SJSA1 (cell line): ENCODE measurements at places on chromosomes 16 and 17.
A peak's percentile ranks its signal among the peaks of the same experiment; 100 is the strongest.

DNA sequence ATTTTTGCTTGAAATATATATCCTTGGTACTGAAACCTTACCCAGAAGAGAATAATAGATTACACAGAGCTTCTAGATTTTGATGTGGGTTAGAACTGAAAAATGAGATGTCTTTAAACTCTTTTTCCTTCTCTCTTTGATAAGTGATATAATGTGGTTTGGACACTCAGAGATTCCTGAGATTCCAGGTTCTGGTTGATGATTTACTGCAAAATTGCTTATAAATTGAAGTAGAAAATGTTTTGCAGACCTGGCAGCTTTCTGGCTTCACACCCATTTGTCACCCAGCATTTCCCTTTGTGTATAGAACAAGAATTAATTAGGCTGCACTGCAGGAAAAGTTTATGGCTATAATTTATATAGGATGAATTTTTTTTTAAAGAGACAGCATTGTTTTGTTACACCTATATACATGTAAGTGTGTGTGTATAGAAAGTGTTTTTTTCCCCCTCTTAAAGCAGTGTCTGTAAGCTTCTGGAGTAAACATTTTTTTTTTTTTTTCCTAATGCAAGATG is 23.5 kb downstream of the AATF start:
- DNase-seq, result no peak

DNA sequence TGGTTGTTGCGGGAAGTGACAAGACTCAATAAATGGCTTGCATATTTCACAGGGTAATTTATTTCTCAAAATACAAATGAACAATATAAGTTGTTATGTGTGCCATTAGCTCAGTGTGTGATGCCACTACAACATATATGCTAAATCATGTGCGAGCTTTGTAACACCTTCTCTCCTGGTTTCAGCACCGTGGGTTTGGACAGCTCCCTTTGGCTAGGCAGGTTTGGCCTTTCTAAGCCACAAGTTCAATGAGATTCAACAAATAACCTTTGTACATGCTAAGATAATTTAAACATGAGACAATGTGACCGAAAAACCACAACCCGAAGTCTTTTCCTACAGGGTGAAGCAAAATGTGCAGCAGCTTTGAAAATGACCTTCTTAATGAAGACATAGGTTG is 563.9 kb downstream of the TMEM114 start:
- DNase-seq, result no peak

DNA sequence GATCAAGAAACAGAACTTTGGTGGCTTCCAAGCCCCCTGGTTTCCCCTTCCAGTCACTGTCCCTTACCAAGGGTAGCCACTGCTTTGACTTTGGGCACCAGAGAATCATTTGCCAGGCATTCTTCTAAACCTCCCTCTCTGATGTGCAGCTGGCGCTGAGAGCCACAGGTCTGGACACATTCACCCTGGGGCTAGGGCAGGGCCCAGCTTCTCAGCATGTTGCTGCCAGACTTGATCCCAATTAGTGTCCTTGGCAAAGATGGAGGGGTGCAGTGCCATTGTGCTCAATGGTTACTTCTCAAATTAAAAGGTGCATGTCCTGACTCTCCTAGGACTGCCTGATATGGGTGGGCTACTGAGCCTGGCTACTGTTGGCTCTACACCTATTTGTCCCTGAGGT is 7.6 kb upstream of the SLC47A2 start:
- DNase-seq, result no peak

- peak; percentile 68 for DNase-seq
Measured at GRCh38 chr16:66357523-66357928, 9.0 kb upstream of the CDH5 start.

DNA sequence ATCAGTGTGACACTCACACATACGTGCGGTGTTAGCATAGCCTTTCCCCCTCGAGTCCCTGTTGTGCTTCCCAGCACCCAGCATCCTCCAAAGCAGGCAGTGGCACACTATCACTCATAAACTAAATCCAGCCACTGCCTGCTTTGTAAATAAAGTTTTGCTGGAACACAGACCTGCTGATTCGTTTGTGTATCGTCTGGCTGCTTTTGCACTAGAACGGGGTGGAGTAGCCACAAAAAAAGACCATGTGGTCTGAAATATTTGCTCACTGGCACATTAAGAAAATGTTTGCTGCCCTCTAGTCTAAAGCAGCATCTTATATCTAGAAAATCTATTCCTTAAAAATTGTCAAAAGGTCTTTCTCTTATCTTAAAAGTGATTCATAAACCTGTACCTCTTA is 341.2 kb upstream of the ZFHX3 start:
- DNase-seq, result no peak

- DNase-seq, result peak; percentile 69
Measured at GRCh38 chr16:85393674-85394451, 219.3 kb upstream of the GSE1 start.

- DNase-seq, result no peak
Measured at GRCh38 chr16:12527071-12527470, 276.6 kb downstream of the CPPED1 start.

- DNase-seq, result no peak
Measured at GRCh38 chr17:63082952-63083351, 116.9 kb downstream of the TANC2 start.

- peak; percentile 77 for DNase-seq
Measured at GRCh38 chr17:40648384-40648968, 858 bp upstream of the SMARCE1 start.

DNA sequence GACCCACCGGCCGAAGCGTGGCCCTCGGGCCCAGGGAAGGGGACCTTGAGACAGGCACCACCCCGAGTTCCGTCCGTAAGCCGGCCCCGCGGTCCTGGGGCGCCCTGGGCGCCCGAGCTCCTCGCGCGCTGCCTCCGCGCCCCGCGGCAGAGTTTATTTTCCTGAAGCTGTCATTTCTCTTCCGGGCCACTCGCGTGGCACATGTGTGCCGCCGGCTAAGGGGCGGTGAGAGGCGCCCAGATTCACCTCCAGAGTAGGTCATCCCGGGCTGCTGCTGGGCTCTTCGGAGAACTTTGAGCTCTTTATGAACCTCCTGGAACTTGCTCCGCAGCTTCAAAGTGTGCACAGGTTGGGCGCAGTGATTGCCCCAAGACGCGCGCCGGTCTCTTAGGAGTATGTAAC is 489 bp downstream of the ZC3H18 start:
- no peak for DNase-seq

GRCh38 chr17:27449541-27449940 is 6.7 kb upstream of the KSR1 start:
- DNase-seq, result no peak

- DNase-seq, result no peak
Measured at GRCh38 chr17:50660042-50660886, 25.6 kb downstream of the ABCC3 start.

DNA sequence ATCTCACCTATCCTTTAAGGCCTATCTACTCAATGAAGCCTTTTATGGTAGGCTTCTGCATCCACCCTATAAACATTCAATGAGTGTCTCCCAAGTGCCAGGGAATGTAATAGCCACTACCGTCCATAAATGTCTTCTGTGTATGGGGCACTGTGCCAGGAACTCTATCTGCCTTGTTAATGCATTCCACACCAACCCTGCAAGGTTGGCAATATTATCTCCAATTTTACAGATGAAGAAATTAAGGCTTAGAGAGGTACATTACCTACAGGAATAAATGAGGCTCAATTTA is 20.0 kb downstream of the MAP3K14 start:
- no peak for DNase-seq

GRCh38 chr16:47851146-47851545 is 304.6 kb downstream of the ABCC12 start:
- DNase-seq, result no peak

DNA sequence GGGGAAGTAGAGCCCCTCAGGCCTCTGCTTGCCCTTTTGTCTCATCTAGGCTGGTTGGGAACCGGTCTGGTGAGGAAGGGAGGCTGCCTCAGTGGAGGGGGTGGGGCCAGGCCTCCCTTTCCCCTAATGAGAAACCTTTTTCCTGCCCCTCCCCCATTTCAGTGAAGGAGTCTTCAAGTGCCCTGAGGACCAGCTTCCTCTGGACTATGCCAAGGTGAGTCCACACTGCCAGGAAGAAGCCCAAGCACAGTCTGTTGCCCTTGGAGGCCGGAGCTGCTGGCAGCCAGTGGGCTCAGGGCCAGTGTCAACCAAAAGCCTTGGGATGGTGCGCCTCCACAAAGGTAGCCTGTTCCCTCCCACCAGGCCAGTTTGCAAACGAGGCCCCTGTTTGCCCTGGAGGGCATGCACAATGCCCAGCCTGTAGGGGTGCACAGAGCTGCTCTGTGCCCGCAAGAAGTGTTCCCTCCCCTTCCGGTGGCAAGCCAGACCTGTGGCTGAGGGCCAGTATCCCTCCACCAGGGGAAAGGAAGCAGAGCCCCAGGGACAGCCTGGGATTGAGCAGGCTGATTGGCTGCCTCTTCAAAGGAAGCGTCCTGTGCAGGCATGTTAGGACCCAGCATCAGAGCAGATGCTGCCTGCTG is 3.4 kb downstream of the TRAF4 start:
- no peak for DNase-seq

DNA sequence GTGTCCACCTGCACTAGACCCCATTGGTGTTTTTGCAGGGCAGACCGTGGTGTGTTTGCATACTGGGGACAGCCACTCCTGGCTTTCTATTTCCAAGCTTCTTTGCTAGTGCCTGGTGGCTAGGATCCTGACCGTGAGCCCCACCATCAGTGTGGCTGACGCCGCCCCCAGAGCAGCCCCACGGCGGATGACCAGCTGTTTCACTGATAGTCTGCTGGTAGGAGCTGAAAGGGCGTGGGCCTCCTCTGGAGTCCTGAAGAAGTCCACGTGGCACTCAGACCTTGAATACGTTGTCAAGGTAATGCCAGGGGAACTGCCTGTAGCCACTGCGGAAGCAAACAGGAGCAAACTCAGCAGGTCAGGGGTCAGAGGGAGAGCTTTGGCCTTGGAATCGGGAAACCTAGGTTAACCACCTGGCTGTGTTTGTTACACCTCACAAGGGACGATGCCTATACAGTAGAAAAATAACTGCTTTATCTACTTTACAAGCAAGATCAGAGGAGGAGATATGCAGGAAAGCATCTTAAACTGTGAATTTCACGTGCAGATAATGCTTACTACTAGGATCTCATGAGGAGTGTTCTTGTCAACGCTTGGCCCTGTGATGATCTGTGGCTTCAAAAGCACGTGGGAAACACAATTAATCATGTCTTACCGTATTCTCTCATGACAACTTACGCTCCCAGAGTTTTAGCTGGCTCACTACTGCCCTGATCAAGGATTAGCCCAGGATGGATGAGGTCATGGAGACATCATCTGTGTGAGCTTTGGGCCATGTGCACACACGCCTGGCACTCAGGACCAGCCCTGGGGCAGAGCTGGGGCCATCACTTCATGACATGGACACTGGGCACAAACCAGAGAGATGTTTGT is 30.3 kb downstream of the ALDH3A2 start:
- DNase-seq, result peak; percentile 26

DNA sequence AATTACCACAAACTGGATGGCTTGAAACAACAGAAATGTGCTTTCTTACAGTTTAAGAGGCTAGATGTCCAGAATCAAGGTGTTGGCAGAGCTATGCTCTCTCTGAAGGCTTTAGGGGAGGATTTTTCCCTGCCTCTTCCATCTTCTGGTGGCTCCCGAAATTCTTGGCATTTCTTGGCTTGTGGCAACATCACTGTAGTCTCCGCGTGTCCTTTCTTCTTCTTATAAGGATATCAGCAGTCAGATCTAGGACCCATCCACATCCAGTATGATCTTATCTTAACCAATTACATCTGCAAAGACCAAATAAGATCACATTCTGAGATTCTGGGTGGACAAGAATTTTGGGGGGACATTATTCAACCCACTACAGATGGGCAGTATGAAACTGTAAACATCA is 119.2 kb upstream of the PMFBP1 start:
- peak; percentile 59 for DNase-seq

- DNase-seq, result peak; percentile 42
Measured at GRCh38 chr17:82320956-82321927, 3.8 kb upstream of the CD7 start.

DNA sequence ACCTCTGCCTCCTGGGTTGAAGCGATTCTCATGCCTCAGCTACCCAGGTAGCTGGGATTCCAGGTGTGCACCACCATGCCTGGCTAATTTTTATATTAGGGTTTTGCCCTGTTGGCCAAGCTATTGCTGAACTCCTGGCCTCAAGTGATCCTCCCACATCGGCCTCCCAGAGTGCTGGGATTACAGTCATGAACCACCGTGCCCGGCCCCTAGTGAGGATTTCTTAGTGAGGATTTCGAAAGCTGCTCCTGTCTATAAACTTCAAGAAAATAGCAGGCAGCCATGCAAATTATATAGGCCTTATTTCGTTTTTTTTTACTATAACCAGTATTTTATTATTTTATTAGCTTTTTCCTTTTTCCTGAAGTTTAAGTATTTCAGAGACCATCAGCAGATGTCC is 41.6 kb downstream of the EPN2 start:
- no peak for DNase-seq

DNA sequence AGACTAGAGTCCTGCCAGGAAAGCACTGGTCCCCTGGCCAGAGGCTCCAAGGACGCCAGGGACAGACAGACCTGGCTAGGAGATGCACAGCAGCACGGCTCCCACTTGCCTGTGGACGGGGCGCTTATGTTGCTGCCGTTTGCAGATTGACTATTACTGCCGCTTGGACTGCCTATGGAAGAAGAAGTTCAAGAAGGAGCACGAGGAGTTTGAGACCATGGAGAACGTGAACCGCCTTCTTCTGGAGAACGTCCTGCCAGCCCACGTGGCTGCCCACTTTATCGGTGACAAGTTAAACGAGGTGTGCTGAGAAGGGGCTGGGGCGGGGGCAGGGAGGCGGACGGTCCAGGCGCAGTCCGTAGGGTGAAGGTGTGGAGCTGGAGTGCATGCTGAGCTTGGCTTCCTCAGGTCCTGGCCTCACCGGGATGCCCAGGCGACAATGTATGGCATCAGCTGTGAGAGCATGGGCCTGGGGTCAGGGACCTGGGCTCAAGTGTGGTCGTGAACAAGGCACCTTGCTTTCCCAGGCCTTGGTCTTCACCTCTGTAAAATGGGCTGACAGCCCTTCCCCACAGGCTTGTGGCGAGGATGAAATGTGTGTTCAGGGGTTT is 45.6 kb downstream of the ADCY7 start:
- DNase-seq, result no peak

- DNase-seq, result no peak
Measured at GRCh38 chr17:71055128-71055527, 885.8 kb downstream of the KCNJ2 start.

- peak; percentile 49 for DNase-seq
Measured at GRCh38 chr16:23124315-23124714, 24.9 kb downstream of the USP31 start.

GRCh38 chr17:57413848-57414651 is 157.7 kb downstream of the MSI2 start:
- no peak for DNase-seq

GRCh38 chr17:72984145-72984925 is 108.2 kb downstream of the SLC39A11 start:
- peak; percentile 30 for DNase-seq
